Stimulated activated CD4-positive, alpha-beta T cell treated with anti-CD3 and anti-CD28 coated beads, Interleukin-2, amount 100 ng/mL, for 48 hours (primary cell): ENCODE measurements at places on chromosomes 13 and 19.

DNA sequence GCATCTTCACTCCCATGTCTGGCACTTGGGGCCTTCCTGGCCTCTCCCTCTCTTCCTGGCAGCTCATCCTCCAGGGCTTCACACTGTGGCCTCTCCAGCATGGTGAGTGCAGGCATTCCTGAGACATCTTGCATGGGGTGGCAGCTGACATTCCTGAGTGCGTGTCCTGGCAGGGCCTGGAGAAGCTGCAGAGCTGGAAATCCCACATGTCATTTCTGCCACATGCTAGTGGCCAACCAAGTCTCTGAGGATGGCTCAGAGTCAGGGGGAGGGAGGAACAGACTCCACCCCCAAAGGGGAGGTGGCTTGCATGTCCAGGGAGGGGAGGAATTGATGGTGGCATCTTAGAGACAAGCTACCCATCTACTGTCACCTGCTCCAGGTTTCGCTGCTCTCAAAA lies 41.6 kb upstream of the AMER2 start:
- no peak for DNase-seq

- DNase-seq = no peak
Observed at GRCh38 chr19:46841458-46842083, 9.1 kb downstream of the AP2S1 start.

GRCh38 chr13:43684963-43685725 lies 101.6 kb downstream of the ENOX1 start:
- no peak for DNase-seq

DNA sequence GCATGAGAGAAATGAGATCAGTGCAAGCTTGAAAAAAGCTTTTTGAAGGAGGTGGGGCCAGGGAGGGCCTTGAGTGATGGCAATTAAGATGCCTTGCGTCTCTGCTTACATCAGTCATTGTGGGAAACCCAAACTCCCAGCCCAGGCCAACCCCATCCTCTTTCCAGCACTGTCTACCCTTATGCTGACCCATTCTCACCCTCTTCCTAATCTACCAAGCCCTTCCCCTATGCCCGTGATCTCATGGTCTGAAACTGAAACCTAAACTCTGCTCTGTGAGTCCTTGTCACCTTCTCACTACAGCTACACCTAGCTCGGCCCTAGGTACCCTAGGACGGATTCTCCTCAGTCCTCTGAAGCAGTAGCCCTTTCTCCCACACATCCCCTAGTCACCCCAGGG lies 36.0 kb upstream of the SERP2 start:
- DNase-seq = no peak

DNA sequence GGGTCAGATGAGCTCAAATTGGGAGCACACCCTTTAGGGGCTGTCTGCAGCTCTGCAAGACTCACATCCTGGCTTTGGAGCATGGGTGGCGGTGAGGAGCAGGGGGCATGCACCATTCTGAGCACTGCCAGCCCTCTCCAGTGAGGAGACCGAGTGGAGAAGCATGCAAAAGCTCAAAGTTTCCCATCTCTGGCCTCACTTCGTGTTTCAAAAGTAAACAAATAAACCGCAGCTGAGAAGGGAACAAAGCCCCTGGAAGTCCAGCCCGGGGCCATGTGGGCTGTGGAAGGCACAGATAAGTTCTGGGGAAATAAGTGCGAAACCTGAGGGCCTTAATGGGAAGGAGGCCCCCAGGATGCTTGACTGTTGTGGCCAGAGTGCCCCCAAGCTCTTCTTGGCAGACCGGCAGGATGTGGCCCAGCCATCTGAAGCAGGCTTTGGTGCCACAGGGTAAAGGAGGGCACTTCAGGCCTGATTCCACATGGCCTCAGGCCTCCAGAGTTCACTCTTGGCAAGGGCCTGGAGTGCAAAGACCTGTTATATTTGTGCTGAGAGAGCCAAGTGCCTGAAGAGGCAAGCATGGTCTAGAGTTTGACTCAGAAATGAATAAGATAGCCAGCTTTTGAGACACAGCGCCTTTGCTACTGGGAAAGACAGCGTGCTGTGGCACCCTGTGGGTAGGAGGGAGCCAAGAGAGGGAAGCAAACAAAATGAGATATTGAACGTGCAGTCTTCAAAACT lies 1.2 kb downstream of the MEDAG start:
- no peak for DNase-seq

DNA sequence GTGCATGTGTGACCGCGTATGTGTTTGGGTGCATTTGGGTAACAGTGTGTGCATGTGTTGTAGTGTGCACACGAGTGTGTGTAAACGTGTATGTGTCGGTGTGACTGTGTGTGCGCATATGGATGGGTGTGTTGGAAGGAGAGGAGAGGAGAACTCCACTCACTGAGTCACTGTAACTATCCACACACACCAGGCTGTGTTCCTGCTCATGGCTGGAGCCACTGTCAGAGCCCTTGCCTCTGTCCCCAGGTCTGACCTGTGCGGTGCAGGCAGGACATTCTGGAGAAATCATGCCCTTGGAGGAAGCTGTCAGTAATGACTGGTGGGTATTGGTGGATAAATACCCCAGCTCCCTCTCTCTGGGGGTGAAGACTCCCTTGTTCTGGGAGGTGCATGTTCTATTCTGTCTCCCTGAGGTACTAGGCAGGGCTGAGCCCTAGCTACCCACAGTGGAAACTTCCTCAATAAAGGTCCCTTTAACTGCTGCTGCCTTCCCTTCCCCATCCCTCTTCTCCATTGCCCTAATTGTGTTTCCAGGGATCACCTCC lies 48.4 kb downstream of the CYP4F22 start:
- DNase-seq = no peak

DNA sequence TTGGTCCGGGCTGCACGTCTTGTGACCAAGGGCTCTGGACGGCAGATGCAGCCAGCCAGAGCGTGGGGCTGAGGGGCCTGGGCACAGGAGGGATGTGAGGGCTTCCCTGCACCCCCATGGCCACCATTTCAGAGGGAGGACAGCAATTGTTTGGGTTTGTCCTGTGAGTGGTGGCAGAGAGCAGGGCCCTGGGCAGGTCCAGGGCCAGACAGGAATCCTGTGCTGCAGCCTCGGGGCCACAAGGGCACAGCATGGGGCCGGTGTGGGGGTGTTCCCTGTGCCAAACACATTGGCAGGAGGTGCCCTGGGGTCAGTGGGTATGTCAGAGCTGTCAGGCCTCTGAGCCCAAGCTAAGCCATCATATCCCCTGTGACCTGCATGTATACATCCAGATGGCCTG lies 32.2 kb downstream of the WTIP start:
- DNase-seq = no peak

DNA sequence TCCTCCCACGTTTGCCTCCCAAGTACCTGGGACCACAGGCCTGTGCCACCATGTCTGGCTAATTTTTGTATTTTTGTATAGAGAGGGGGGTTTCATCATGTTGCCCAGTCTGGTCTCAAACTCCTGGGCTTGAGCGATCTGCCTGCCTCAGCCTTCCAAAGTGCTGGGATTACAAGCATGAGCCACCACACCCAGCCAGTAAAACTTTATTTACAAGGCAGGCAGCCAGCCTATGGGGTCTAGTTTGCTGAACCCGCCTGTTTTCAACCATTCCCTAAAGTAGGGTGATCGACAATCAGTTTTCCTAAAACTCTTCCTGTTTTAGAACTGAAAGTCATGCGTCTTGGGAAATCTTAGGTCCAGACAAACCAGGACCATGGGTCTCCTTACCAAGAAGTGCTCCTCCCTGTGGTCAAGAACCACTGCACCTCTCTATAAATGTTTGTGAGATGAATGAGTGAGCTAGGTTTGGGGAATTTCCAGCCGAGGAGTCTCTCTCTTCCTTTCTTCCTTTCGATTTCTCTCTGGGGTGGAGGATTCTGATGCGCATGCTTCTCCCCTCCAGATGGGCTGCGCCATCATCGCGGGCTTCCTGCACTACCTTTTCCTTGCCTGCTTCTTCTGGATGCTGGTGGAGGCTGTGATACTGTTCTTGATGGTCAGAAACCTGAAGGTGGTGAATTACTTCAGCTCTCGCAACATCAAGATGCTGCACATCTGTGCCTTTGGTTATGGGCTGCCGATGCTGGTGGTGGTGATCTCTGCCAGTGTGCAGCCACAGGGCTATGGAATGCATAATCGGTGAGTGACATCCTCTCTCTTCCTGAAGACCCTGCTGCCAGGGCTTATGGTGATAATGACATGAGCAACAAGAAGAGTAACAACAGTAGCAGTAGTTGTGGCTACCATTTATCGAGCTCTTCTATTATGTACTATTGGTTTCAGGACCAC lies 38.7 kb downstream of the ADGRE1 start:
- DNase-seq = no peak

DNA sequence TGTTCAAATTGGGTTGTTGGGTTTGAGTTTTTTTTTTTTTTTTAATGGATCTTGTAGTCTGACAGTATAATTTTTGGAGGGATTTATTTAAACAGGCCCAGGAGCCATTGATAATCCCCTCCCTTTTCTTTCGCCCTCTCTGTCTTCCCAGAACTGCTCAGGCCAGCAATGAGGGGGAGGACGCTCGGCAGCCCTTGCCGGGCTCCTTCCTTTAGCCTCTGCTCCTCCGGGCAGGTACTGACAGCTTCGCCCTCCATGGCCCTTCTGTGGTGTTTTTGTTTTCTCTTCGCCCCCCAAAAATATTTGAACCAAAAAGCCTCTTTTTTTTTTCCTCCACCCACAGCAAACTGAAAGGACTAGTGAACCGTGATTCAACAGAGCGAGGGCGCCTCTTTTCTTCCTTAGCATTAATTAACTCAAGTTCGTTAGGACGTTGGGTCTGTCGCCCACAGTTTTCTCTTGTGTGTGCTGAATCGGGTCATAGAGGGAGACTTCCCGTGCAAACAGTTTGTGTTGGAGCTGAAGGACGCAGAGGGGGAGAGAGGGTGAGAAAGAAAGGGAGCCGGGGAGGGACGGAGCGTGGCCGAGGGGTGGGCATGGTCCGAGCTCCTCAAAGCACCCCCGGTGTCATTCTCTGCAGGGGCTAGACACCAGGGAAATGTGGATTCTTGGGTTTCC lies 21.5 kb downstream of the NFIX start:
- DNase-seq = no peak

- peak; percentile 21 for DNase-seq
Observed at GRCh38 chr19:8069096-8069973, 16.8 kb downstream of the CCL25 start.

DNA sequence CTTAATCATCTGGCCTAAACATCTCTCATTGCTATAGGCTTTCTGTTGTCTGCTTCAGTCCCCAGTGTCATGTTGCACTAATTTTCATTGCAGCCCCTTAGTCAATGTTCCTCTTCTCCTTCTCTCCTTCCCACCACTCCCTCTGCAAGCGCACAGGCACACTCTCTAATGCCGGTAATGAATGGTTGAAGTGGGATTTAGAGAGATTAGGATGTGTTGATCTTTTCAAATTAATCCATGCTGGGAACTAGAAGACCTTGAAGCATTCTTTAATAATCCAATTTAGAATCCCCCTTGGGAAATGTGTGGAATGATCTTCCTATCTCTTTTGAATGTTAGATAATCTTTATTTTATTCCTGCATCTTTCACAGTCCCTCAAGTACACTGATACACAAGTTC lies 33.2 kb upstream of the NDFIP2 start:
- no peak for DNase-seq

GRCh38 chr19:366951-367350 lies 22.4 kb upstream of the MIER2 start:
- DNase-seq = no peak

DNA sequence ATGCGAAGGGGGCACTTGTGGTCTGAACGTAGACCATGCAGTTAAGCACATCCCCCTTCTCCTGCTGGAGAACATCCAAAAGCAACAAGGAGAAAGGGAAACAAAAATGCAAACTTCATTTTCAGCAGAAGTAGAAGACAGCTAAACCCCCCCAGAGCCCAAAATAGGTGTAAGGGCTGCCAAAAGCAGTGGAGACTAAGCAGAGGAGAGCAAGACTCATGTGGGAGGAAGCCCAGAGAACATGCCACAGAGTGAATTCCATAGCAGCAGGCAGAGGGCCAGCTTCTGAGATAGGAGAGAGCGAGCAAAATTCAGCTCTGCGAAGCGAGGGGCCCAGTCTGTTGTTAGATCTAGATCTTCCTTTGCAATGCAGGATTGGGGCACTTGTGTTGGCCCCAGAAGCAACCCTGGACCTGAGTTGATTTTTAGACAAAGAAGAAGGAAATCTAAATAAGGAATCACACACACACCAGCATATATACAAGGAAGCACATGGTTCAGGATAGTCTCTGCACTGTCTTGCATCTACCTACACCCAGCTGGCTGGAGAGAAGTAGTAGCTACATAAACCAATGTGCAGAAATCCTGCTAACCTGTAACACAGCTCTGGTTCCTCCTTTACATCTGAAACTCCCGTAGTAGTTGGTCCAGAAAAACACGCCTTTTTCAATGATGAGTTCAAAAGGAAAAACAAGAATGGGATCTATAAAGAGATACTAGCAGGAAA lies 199.6 kb downstream of the SPRY2 start:
- no peak for DNase-seq

GRCh38 chr19:2275588-2276428 lies 6.2 kb downstream of the PEAK3 start:
- no peak for DNase-seq

DNA sequence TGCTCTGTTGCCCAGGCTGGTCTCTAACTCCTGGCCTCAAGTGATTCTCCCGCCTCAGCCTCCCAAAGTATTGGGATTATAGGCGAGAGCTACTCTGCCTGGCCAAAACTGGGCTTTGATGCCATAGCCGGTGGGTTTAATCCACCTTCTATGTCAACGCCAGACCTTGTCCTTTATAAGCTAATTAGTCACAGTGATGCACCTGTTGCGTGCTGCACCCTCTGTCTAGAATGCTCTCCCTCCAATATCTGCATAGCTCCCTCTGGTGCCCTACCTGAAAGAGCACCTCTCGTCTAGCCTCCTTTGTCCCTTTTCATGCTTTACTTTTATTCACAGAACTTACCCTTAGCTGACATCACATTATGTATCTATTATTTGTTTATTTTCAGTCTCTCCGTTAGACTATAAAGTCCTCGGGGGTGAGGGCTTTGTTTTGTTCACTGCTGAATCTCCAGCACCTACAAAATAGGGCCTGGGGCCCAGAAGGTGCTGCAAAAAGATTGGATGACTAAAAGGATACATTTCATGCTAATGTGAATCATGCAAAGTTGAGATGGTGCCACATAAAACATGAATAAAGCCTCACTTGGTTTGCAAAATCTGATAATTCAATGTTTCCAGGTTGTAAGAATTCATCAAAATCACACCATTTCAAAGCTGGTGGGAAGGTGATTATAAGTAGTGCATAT lies 148.1 kb downstream of the USP12 start:
- no peak for DNase-seq

DNA sequence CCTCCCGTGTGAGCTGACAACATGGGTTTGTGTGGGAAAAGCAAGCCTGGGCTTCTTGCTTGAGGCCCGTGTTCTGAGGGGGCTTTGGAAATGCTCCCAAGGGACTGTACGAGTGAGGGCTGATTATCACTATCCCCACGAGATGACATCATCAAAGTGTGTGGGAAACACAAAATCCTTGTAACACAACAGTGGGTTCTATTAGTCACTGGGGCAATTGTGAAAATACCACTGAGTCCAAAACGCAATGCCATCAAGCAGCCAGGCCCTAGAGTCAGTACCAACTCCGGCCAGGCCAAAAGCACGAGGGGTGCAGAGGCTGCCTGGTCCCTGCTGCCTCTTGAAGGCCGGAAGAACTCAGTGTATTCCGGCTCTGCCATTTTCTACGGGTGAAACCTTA lies 29.6 kb downstream of the CAPS start:
- DNase-seq = no peak
